ENCODE measurements at places on chromosomes 11 and 22.

GRCh38 chr11:20488352-20488751, 100.8 kb downstream of the PRMT3 start:
- no peak for DNase-seq

DNA sequence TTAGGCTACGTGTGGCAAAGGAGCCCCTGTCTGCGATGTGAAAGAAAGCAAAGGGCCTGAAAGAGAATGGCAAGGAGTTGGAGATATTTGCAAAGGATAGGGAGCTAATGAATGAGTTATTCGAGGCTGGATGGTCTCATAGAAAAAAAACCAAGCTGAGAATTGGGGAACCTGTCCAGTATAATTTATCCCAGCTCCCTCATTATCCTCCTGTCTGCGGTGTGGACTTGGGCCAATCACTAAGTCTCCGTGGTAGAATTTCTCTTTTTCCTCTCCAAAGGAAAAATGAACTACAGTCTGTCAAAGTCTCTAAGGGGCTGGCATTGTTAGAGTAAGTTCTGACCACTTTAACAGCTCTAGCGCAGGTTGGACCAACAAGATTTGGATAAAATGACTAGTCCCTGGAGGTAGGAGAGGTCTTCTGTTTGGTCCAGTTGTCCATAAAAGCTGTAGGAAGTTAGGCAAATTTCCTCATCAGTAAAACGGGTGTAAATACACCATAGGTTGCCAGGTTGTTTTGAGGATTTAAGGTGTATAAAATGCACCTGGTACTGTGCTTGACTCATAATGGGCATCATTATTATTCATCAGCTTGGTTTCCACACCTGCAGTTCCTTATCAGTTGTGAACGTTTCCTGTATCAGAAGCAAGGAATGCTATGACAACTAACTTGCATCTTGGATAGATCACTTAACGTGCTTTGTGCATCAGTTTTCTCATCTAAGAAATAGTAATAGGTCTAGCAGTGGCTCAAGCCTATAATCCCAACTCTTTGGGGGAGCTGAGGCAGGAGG, 10.3 kb upstream of the CDON start:
- no peak for DNase-seq

GRCh38 chr11:108491936-108492335, 6.2 kb downstream of the POGLUT3 start:
- DNase-seq = no peak

- no peak for DNase-seq
These were observed 14.2 kb downstream of the AP5B1 start for GRCh38 chr11:65766535-65766934.

DNA sequence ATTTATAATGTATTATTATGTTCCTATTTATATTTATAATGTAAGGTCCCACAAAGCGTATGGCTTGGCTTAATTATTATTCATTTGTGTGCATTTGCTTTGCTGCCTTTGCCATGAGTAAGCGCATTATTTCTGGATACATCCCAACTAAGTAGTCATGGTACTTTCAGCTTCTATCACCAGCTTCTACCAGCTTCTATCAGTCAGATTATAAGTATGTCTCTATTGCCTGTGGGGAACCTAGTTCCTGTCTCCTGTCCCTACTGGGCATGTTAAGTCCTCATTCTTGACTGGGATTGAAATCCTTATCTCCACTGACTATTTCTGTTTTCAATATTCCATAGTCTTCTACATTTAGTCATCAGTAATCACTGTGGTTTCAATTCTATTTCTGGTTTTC, 33.5 kb upstream of the OR10W1 start:
- no peak for DNase-seq

- DNase-seq = no peak
These were observed 20.5 kb upstream of the SCGB1A1 start for GRCh38 chr11:62398011-62398994.

GRCh38 chr11:88370782-88371181, 33.2 kb upstream of the CTSC start:
- DNase-seq = no peak
